ENCODE measurements at places on chromosomes 1 and 21.

GRCh38 chr1:178870944-178871343 lies at the start of gene ANGPTL1:
Gene ANGPTL1 (minus strand): TSS chr1:178871077. CDS start chr1:178865776, 5,301 bp downstream.
- DNase-seq = no peak

DNA sequence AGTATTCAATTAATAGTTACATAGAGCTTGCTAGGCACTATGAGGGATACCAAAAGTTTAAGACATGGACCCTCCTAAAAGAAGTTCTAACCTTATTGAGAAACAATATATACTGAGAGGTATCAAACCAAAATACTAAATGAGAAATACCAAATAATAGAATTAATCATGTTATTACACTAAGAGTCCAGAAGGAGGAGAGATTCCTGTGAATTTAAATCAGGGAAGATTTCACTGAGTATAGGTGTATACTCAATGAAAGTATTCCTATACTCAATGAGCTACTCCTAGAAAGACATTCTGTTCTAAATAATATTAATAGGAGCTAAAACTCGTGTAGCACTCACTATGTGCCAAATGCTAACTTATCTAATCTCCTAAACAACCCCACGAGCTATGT lies 9.4 kb downstream of the CR1L start:
- DNase-seq = no peak

DNA sequence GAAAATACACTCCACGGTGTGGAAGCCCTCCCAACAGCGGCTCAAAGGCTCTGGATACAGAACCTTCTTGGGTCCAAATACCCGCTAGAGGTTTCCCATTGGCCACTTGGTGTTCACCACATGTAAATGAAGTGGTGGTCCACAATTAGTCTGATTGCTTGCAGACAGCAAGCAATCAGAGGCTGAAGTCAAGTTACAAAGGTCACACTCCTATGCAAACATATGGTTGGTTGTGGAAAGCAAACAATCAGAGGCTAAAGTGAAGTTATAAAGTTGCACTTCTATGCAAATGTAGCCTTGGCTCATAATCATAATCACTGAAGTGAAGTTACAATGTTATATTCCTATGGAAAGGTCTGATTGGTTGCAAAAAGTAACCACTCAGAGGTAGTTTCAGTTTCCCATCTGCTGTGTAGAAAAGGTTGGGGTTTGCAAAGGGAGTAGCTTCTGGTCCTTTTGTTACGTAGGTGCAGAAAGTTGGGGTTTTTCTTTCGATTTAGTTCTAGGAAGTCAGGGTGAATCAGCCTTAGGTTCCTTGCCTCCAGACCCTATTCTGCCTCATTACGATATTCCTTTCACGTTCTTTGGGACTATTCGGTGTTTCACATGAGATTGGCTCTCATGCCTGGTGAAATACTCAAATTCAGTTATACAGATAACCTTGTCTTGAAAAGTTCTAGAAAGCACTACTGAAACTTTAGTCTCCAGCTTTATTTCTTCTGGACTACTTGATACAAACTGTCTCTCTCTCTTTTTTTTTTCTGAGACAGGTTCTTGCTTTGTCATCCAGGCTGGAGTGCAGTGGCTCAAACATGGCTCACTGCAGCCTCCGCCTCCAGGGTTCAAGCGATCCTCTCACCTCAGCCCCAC lies 36.7 kb upstream of the MTF2 start:
- DNase-seq = no peak

DNA sequence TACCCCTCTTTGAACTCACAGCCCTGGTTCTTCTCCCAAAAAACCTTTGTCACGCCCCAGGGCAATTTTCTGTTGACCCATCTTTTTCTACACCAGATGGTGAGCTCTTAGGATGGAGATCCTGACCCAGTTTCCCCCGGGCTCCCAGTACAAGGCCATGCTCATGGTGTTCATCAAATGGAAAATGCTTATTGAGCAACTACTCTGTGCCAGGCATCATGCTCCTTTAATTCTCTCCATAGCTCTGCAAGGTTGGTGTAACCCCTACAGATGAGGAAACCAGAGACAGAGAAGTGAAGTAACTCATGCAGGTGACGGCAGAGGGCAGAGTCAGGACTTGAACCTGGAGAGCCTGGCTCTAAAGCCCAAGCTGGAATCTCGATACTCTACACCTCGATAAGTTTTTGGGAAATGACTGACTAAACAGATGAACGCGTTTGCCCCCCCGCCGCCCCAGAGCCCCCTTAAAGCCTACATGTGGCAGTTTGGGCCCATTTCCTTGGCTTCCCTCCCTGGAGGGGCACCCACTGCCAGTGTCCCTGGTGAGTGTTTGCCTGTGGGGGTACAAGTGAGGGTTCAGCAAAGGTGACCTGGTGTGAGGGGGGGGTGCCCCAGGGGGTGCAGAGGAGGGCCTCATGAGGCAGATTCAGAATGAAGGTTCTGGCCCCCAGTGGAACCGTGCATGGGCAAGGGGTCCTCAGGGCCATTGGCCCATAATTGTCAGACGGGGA lies 30.2 kb upstream of the RUNX3 start:
- DNase-seq = no peak

DNA sequence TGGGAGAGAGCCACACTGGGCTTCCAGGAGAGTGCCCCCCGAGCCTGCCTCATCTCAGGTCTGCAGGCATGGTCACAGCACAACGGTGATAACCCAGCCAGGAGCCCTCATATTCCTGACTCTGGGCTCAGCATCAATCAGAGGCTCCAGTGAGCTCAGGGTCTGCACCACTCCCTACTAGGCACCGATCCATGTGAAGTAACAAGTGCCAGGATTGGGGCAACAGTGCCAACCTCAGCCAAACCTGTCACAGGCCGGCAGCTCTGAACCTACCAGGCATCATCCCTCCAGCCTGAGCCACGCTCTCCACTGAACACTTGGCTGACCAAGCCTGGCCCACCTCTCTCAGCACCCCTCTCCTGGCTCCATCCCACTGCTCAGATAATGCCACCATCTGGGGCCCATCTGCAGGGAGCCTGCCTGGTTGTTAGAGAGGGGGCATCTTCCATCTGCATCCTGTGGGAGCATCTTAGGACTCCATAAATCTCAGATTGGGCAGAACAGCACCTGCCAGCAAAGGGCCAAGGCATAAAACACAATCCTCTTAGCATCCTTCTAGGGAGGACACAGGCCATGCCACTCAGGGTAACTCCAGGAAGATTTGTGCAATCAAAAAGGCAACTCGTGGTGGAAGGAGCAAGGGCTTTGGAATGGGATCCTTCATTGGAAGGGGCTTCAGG lies 213.7 kb upstream of the CSF3R start:
- no peak for DNase-seq

GRCh38 chr1:26570287-26570686 lies 40.7 kb downstream of the RPS6KA1 start:
- no peak for DNase-seq

GRCh38 chr1:30611741-30612309 lies 111.6 kb downstream of the MATN1 start:
- DNase-seq = no peak

DNA sequence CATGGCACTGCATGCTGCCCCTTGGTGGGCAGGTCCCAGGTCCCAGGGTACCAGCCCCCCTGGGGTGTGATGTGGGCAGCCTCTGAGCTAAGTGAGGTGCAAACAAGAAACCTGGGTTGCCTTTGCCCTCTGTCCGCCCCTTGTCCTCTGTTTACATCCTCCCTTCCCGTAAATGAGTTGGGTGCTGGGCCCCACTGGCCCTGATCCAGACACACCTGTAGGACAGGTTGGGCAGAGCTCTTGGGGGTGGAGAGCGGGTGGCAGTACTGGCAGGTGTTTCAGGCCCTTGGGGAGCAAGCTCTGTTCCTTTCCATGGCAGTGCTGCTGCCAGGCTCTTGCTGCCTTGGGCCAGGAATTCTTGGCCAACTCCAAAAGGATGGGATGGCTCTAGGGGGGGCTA lies 35.8 kb downstream of the ELF3 start:
- DNase-seq = no peak

DNA sequence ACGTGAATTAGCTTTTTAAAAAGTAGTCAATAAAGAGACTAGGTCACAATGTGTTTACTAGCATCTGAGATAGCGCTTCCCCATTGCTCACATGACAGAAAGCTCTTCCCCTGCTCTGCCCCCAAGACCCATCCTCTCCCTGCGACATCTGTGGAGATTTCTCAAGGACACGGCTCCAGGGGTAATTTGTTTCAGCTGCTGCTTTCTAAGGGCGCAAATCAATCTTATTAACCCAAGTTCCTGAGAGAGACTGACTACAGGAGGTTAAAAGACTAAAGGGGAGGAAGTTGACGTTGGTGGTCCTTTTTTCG lies at the start of gene MYOCOS:
Gene MYOCOS, plus strand, starts transcription at position 92 of the 311 bp plus-strand sequence. CDS start 1,641 bp downstream, outside the sequence.
- no peak for DNase-seq

DNA sequence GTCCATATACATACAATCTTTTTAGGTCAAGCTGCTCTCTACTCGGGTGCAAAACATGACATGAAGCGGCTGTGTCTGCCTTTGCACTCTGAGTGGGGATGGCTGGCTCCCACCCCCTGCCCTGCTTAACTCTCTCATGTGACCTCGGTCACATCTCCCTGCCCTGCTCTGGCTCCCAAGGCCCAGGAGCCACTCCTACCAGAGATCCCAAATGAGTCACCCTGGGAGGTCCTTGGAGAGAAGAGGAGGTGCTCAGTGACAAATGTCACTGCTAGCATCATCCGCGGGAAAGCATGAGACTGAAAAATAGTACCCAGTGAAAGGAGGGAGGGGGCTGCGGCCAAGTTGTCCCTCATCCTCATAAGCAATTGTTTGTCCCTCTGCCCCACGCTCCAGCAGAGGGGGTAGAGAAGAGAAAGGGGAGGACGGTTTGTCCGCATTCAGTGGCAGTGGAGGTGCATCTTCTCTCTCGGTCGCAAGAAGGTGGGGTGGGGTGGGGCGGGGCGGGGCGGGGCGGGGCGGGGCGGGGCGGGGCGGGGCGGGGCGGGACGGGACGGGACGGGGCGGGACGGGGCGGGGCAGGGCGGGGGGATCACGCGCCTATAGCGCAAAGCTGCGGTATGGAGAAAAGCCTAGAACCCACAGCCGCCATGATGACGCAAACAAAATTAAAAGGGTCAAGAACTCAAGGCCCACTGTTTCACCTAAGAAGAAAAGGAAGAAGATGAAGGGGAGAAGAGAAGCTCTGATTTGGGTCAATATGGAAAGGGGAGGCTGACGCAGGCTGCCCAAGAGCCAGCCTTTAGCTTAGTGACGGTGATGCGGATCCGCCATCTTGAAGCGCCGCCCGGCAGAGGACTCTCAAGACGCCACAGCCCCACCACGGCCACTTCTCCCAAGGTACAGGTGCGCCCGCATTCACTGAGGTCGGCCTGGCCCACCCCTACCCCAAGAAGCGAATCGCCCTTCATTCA lies 66.2 kb downstream of the CD46 start:
- no peak for DNase-seq

- DNase-seq = no peak
Observed at GRCh38 chr1:65048335-65048734, 82.0 kb upstream of the JAK1 start.

DNA sequence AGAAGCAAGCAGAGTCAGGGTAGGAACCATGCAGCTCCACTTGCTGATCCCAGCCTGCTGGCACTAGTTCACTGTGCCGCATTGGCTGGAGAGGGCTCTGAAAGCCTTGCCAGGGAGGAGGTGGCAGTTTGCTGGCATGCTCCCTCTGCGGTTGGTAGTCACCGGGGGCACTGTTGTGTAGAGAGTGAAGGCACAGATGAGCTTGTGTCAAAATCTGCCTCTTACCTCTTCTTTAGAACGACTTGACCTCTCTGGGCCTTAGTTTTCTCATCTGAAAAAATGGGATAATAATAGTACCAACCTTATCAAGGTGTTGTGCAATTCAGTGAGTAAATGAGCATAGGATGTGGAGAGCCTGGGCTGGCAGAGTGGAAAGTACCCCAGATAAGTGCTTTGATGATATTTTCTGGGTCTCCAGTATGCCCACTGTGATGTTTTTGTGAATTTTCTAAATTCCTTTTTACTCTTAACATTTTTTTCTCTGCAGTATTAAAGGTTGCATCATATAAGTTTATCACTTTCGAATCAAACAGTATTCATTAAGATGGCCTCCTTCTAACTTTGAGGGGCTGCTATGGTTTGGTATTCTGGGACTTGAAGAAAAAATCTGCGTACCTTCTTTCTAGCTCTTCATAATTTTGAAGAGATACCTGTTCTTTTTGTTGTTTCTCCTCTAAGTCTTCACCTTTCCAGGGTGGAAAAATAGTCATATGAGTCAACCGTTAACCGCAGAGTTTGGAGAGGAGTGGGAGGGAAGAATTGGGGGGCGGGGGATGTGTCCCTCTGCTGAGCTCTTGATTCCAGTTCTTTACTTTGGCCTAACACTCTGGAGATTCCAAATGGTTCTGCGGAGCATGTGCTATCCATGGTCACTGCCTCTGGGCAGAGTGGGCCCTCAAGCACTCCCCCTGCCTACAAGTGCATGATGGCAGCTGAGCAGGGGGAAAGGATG lies 26.8 kb downstream of the SZRD1 start:
- no peak for DNase-seq

DNA sequence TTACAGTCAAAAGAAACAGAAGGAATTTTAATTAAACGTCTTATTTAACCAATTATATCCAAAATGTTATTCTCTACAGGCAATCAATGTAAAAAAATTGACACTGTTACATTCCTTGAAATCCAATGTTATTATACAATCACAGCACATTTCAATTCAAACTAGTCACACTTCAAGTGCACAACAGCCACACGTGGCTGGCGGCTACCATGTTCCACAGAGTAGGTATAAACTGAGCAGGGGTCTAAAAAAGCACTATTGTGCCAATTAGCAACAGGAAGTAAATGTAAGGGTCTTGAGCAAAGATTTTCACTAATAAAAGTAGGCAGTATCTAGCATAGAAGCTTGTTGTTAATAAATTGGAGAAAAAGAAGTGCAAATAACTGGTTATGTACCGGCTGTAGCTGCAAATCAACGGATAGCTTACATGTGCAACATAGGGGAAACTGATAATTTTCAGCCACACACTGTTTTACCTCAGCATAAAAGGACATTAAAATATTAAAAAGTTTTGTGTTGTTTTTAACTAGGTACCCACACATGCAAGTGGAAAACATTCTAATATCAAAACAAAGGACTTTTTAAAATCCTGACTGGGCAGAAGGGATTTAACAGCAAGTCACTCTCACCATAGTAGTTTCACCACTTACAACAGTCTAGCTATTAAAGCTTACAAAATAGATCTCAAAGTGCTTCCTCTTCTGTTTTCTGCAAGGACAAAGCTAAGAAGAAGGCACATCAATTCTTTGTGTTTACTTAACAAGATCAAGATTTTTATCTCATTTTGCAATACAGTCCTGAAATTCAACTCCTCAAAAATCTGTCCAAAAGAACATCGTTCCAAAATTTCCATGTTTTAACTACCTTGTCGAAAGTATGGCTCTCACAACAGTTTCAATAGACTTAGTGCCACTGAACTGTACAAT lies 2.5 kb downstream of the CSDE1 start:
- no peak for DNase-seq

GRCh38 chr1:1250786-1251284 lies 4.3 kb upstream of the C1QTNF12 start:
- DNase-seq = no peak

GRCh38 chr1:37438869-37439343 lies 35.5 kb upstream of the ZC3H12A start:
- DNase-seq = no peak

GRCh38 chr1:28915031-28915895 lies 894 bp downstream of the EPB41 start:
- DNase-seq = peak; percentile 27

All from activated CD4-positive, CD25-positive, alpha-beta regulatory T cell (primary cell).